Activated CD4-positive, alpha-beta T cell treated with anti-CD3 and anti-CD28 coated beads for 36 hours (primary cell): ENCODE measurements at places on chromosomes 16 and 17.

- DNase-seq = no peak
Measured at GRCh38 chr16:647173-647902, 1.8 kb upstream of the WDR90 start.

- no peak for DNase-seq
Measured at GRCh38 chr17:68325961-68326360, 34.7 kb downstream of the ARSG start.

- DNase-seq = no peak
Measured at GRCh38 chr16:78768226-78768625, 668.8 kb downstream of the WWOX start.

DNA sequence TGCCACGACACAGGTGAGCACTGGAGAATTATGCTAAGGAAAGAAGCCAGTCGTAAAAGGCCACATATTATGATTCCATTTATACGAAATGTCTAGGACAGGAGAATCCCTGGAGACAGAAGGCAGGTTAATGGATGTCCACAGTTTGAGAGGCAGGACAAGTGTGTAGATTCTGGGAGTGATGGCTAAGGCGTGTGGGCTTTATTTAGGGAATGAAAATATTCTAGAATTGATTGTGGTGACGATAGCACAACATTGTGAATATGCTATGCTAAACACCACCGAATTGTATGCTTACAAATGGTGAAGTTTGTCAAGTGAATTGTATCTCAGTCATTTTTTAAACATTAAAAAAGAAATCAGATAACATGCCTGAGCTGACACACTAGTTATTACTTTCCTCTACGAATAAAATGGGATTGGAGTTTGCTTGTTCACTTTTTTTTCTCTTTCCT lies 5.3 kb upstream of the TXNDC11 start:
- no peak for DNase-seq

DNA sequence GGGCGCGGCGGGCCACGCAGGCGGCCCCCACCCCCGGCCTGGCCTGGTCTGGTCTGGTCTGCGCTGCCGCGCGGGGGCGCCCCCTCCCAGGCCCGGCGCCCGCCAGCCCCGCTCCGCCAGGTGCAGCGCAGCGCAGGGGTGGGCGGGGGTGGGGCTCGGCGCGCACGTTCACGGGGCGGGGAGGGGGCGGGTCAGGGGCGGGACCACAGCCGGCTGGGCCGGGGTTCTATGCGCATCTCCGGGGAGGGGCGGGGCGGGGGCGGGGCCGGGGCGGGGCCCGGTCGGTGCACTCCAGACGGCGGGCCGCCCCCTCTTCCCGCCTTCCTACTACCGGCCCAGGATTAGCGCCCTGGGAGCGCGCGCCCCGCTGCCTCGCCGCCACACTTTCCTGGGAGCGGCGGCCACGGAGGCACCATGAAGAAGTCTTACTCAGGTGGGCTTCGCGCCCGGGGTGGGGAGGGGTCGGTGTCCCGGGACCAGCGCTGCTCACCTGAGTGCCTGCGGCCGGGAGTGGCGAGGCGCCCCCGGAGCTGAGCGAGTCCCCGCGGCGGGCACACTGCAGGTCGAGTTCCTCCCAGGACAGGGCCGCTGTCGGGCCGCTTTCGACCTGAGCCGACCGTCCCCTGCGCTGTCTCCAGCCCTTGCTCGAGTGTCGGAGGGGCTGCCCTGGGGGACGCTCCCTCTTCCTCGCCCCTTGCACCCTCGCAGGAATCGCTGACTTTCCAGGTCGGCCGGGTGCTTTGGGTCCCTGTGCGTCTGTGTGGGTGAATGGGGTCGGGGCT lies 140.5 kb downstream of the SEC14L1 start:
- peak; percentile 79 for DNase-seq

DNA sequence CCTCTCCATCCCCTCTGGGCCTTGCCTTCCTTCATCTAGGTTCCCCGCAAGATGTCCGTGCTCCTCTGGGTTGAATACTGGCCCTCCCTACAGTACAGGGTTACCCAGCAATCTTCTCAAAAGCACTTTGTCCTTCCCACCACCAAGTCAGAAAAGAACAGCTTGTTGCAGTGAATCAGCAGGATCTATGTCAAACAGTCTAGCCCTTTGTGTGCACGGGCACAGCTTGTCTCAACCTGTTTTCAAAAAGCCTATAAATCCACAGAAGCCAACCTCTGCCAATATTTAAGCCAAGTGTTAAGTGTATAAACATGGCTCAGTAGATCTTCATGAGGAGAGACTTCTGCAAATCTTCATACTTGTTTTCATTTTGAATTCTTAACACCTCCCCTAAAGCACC lies 25.2 kb downstream of the C17orf67 start:
- no peak for DNase-seq

DNA sequence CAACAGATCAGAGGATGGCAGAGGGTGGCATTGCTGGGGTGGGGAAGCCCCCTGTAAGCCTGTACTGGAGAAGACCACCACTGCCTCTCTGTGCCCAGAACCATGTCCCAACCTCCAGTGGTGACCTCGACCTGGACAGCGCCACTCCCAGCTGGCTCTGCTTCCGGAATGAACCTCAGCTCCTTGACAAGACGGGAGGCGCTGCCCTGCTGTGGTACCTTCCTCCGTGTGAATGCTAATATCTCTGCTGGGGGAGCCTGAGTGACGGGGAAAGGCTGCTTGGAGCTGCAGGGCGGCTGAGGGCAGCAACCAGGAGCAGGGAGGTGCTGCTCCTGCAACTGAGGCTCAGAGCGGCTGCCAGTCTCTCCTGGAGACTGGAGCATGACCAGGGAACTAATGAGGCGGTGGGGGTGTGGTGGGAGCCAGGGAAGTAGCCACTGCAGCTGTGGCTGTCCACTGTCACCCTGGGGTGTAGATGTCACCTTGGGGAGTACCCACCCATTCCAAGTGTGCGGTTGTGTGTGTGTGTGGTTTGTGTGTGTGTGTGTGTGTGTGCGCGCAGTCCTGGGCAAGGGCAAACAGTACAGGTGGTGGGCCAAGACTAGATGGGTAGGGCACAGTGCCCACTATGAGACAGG lies 6.2 kb downstream of the PRCD start:
- no peak for DNase-seq
